ENCODE measurements at places on chromosomes 7 and 10.

- DNase-seq = no peak
These were observed 219.5 kb upstream of the NRP1 start for GRCh38 chr10:33553748-33554571.

DNA sequence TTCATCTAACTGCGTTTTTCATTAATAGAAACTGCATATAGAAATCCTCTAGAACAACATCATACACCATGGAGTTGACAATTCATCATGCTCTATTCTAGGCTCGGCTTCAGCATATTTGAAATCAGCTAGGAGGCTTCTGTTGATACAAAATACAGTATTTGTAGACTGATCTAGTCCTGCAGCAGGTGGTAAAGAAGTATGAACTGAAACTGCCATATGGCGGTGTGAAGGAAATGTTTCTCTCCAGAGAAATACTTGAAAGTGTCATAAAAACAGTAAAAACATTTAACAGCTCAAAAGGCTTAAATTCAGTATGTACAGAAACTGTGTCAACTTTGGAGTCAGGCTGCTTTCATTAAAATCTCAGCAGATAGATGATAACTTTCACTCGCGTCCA, 32.0 kb upstream of the MYO3A start:
- DNase-seq = peak; percentile 35

DNA sequence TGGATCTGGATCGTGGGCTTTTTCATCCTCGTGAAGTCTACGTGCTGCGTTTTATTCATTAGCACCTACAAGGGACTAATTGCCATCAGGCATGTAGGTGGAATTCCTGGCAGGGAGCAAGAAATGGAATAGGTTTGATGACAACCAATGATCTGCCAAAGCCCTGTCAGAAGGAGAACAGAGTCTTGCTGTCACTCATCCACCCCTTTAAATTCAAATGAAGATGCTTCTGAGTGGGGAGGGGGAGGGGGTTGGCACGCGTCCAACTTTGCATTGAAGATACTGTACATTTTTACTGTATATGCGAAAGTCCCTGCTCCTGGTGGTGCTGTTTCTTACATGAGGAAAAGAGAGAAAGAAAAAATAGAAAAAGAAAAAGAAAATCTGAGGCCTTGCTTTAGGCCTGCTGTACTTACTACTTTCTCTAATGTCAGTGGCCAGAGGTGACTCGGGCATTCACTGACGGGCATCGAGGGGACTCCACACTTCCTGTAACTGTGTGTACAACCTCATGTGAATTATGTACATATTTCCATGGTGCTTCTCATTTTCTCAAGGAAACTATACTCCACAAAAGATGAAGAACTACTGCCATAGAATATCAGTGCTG, 569.1 kb downstream of the INHBA start:
- DNase-seq = peak; percentile 40

GRCh38 chr7:150448789-150449147, 1.7 kb upstream of the GIMAP8 start:
- DNase-seq = peak; percentile 91

GRCh38 chr7:116443646-116444045, 55.9 kb upstream of the CAV2 start:
- DNase-seq = no peak

DNA sequence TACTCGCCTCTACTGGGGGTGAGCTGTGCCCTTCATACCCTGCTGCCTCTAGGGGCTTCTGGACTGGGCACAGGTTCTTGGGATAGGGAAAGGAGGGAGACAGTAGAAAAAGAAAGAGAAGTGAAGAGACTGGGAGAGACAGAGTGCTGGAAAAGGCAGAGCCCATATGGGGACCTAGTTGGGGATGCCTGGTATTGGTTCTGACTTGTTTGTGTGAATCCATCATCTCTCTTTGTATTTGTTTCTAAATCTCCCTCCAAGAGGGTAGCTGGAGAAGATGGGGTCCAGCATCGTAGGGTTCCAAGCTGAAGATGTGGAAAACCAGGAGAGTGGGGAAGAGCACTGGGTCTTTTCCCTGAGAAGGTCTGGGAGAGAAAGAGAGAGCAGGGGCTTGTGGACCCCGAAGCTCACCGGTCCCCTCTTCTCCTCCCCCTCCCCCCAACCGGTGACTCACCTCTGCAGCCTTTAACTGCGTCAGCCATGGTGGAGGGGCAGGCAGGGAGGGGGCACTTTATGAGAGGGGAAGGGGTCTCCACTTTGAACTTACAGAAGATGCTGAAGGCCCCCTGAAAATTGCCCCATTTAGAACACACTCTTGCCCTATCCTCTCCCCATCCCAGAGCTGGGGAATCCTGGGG, 3.2 kb upstream of the VGF start:
- DNase-seq = no peak

GRCh38 chr7:130273081-130273932, 6.6 kb downstream of the CPA2 start:
- no peak for DNase-seq

- no peak for DNase-seq
These were observed 579.9 kb downstream of the AUTS2 start for GRCh38 chr7:70178211-70178610.

GRCh38 chr7:54116956-54117355, 425.2 kb upstream of the VSTM2A start:
- no peak for DNase-seq

DNA sequence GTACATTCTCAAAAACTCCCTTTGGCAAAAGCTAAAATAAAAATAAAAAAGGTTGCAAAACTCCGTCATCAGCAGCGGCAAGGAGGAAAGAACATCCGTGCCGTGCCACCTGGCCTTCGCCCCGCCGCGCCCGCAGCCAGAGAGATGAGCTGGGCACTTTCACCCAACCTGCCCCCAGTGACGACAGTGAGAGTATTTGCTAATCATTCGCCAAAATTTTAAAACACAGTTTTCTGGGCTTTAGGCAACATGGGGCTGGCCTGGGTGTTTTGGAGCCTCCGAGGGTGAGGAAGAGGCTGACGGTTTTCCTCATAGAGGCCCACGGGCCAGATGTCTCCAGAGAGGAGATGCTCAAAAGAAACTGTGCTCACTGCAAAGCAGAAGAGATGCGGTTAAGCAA, 128.2 kb downstream of the PRKAG2 start:
- DNase-seq = no peak

DNA sequence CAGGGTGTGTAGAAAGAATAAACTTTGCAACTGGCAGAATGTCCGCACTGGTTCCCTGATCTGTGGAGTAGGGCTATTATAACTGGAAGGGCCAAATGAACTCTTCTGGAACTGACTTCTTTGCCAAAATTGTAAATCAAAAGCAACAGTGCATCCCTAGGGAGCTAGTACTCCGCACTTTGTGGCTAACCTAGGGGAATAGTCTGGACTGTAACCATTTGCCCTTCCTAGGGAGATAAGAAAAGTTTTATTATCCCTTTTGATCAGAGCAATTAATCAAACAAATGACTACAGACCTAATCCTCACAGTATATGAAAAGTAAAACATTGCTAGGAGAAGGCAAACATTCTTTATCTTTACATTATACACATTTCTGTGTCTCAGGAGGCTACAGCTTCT, 45.5 kb upstream of the STEAP1B start:
- no peak for DNase-seq

GRCh38 chr7:157949711-157950110, 612.9 kb downstream of the DNAJB6 start:
- DNase-seq = no peak

DNA sequence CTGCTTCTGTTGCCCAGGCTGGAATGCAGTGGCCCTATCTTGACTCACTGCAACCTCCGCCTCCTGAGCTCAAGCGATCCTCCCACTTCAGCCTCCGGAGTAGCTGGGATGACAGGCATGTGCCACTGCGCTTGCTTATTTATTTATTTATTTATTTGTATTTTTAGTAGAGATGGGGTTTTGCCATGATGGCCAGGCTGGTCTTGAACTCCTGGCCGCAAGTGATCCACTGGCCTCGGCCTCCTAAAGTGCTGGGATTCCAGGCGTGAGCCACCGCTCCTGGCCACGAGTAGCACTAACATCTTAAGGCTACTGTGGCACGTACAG, 70.9 kb downstream of the CARD11 start:
- no peak for DNase-seq

- no peak for DNase-seq
These were observed 374.7 kb upstream of the NRP1 start for GRCh38 chr10:33709008-33709753.

GRCh38 chr7:77697535-77697831, 1.2 kb downstream of the RSBN1L start:
- no peak for DNase-seq

GRCh38 chr7:117158941-117159697, 163.7 kb downstream of the WNT2 start:
- no peak for DNase-seq

DNA sequence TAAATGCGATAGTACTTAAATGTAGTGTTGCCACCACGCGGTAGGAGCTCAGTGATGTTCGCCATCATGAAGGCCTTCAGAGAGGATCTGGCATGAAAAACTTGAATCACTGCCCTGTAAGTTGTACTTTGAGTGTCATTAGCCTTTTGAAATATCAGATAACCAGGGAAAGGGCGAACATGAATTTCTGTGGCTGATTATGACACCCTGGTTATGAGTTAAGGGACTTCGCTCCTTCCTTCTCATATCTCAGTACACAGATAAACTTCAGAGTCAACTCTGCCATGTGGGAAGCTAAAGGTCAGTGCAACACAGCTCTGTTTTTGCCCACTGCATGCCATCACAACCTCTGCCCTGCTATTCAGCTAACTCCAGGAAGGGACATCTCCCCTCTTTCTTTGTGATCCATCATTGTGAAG, 8.9 kb upstream of the ACSL5 start:
- DNase-seq = no peak

DNA sequence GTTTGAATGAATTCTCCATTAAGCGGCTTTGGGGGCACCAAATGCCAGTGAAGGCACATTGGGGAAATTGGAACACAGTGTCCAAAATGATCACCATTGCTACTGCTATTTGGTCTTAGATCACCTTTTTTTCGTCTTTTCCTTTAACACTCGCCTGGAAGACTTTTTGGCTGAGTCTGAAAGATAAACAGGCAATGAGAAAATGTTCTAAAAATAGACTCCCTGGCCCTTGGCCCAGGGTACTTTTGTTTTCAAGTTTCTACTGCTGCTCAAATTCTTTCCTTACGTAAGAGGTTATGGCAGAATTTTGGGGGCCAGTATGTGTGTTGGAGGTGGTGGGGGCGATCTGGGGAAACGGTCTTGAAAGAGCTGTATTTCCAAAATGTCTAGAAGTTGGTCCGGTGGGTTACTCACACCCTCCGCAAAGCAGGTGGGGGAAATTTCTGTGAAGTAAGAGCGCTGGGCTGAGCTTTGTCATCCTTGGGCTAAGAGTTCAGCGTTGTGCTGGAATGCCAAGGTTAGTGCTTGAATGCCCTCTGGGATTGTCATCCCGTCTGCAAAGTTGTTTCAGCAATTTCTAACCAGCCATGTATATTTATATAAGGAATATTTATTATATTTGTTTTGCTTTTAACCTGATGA, 1.3 kb upstream of the ITPRIP start:
- DNase-seq = no peak

- no peak for DNase-seq
These were observed 33.4 kb upstream of the WASL start for GRCh38 chr7:123782071-123782798.

GRCh38 chr7:4144811-4145510, 537.1 kb upstream of the FOXK1 start:
- DNase-seq = no peak

GRCh38 chr10:3213208-3213607, 40.6 kb upstream of the PITRM1 start:
- DNase-seq = no peak

GRCh38 chr10:60006062-60006461, 99.7 kb upstream of the CCDC6 start:
- DNase-seq = peak; percentile 11

GRCh38 chr10:93379731-93380575, 102.2 kb downstream of the MYOF start:
- DNase-seq = peak; percentile 72

DNA sequence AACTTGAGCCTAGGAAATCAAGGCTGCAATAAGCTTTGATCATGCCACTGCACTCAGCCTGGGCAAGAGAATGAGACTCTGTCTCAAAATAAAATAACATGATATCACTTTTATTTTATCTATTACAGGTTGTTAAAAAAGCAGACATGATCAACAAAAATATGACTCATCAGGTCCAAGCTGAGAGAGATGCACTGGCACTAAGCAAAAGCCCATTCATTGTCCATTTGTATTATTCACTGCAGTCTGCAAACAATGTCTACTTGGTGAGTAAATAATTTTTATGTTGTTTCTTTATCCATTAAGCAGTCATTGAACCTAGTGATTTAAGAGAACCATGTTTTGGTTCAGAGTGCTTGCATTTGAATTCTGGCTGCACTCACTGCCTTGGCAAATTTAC, 3.3 kb downstream of the MASTL start:
- no peak for DNase-seq

DNA sequence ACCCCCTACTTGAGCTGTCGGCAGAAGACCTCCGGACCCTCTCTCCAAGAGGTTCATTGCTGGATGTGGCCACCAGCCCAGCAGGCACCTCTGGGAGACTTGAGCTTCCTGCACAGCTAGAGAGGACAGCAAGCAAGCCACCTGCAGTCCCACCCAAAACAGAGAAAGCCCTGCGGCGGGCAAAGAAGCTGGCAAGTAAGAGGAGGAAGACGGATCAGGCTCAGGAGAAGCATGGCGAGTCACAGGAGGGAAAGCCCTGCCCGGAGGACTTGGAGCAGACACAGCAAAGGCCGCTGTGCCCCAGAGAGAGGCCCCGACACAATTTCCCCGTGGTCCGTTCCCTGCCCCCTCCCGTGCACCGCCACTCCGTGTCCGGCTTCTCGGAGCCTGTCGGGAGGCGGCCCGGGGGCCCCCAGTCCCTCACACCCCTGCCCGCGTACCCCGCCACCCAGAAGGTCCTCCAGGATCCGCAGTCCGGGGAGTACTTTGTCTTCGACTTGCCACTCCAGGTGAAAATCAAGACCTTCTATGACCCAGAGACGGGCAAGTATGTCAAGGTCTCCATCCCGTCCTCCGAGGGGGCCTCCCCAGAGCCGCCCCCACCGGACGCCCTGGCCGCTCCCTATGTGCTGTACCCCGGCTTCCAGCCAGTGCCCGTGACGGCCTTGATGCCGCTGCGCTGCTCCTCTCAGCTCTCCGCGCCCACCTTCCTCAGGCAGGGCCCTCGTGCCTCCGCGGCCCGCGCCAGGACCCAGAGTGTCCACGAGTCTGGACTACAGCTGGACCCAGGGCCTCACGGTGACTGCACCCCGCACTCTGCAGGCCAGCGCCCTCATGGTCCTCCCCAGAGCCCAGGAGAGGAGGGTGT, 27.2 kb downstream of the C10orf71 start:
- no peak for DNase-seq

DNA sequence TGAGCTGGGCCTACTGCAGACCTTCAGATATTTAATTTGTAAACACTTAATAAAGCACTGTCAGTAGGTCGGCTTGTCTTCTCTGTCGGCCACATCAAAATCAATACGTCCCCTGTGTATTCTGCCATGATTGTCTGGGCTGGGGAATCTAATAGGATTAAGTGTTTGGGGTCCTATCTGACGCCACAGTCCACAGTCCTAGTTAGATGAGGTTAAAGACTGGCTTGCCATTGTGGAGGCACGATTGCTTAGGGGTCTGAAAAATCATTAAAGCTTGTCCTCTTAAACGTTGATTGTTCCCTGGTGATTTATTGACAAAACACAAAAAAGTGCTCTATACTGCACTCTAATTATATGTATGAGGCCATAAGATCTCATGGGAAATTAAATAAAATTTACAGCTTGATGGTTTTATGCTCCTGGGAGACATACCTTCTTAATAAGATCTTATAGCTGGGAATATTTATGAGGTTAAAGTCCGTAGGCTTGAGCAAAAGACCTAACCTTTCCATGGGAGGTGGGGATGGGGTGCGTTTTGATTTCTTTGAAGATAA, 650.3 kb upstream of the GALNT17 start:
- DNase-seq = no peak
